ENCODE measurements at places on chromosomes 16 and 17.

- peak; percentile 75 for DNase-seq
Measured at GRCh38 chr16:57893559-57894389, 77.2 kb downstream of the CNGB1 start.

DNA sequence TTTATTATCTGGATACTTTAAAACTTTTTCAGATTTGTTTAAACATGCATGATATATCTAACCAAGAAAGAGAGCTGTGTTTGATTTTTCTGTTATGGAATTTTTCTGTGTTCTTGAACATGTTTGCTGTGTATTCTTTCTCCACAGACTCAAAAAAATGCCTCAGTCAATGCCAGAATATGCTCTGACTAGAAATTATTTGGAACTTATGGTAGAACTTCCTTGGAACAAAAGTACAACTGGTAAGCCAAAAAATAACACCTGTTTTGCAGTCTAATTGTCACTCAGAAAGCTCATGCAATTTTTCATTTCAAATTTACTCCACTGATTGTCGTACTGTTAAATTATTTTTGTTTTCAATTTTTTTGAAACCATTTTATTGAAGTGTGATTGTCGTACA, 15.3 kb upstream of the ABCC11 start:
- no peak for DNase-seq

DNA sequence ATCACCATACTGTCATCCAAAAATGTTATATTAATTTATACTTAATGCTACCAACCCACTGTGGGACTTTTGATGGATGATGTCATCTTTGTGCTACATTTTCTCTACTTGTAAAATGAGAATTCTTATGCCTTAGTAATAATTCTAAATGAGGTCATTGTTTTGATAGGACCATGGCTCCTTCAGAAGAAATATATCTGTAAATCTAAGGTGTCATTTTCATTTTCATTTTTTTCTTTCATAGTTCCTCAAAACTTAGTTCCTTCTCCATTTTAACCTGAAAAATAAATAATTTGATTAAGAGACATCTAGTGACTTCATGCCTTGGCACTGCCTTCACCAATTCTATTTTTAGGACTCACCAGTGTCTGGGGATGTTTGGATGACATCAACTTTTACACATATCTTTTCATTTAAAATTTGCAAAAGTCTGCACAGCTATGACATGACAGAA, 48.7 kb downstream of the GPRC5B start:
- peak; percentile 4 for DNase-seq

DNA sequence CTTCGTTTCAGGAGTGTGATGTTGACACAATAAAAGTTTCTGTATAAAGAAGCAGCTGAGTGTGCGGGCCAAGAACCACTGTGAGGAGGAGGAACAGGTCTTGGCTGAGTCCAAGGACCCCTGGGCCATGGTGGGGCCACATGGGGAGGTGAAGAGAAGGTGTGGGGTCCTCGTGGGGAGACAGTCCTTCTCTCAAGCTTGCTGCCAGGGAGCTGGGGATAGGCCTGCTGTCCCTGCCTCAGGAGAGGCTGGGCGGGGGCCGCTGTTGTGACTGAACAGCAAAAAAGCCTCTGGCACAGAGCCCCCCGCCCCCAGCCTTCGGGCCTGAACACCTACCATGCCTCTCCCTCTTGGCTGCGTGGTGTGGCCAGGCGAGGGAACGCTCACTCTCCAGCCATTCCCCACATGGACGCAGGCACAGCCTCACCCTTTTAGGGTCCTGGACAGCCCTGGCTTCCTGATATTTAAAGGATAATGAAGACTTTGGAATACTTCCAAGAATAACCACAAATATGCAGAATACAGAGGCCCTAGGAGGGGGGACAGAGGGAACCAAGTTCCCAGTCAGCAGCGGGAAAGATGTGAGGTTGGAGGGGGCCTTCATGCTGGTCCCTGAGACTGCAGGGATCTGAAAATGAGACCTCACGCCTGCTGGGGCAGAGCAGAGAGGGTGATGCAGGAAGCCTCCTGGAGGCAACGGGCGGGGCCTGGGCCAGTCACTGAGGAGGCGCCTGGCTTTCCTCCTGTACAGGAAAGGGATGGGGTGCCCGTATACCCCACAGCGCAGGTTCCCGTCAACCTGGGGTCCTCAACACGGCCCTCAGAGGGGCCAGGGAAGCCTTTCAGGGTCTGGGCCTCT, 100.0 kb upstream of the CREBBP start:
- no peak for DNase-seq

DNA sequence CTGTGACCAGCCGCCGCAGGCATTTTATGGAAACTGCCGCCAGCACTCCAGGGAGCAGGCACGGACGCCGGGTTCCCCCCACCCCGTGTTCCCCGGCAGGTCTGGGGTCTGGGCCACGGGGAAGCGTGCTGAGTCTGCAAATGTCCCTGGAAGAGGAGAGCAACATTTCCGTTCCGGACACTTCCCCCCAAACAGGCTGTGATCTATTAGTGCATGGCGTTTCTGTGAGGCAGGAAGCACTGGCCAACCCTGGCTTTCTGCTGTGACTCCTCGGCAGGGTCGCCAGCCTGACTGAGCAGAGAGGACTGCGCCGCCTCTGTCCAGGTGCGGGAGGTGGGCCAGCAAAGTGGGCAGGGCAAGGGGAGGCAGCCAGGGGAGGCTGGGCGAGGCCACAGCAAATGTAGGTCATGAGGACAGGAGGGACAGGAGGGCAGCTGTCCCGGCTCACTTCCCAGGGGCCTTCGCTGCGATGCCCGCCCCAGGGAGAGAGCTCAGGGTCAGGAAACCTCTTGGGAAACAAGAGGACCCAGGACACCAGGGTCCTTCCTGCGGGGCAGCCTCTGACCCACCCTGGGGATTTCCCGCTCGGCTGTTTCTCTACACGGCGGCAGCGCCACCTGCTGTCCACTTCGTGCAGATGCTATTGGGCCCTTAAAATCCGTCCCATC, 9.5 kb downstream of the FOXF1 start:
- peak; percentile 56 for DNase-seq

DNA sequence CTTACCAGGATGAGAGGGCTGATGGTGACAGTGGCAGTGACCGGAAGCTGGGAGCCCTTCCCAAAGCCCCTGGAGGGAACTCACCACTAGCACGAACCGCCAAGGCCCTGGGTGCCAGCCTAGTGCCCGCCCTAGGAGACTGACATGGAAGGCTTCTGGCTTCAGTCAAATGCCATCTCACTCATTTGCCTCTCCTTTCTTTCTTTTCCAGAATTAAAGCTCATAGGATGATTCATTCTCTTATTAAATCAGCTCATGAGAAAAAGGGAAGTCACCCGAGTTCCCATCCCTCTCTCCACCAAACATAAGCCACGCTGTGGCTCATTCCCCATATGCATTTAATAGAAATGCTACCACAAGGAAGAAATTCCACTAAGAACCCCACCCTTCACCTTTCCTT, 12.1 kb downstream of the CUEDC1 start:
- no peak for DNase-seq

DNA sequence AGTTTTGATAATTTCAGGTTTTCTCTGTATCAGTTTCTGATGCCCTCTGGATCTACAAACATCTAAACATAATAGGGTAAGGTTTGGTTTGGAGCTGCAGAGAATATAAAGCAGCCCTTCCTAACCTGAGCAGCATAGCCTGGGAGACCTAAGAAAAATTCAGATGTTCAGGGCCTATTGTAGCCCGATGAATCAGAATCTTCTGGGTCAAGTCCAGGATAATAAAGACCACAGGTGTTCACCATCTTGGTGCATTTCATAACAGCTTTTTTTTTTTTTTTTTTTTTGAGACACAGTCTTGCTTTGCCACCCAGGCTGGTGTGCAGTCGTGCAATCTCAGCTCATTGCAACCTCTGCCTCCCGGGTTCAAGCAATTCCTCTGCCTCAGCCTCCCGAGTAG, 19.7 kb upstream of the ARHGAP17 start:
- no peak for DNase-seq

GRCh38 chr16:84647828-84648594, at the start of gene KLHL36:
TSS of gene KLHL36 (plus strand) at chr16:84648511. CDS start at chr16:84650868, 2,357 bp downstream.
- DNase-seq: no peak

- no peak for DNase-seq
Measured at GRCh38 chr17:79811868-79812352, 15.0 kb upstream of the CBX8 start.

DNA sequence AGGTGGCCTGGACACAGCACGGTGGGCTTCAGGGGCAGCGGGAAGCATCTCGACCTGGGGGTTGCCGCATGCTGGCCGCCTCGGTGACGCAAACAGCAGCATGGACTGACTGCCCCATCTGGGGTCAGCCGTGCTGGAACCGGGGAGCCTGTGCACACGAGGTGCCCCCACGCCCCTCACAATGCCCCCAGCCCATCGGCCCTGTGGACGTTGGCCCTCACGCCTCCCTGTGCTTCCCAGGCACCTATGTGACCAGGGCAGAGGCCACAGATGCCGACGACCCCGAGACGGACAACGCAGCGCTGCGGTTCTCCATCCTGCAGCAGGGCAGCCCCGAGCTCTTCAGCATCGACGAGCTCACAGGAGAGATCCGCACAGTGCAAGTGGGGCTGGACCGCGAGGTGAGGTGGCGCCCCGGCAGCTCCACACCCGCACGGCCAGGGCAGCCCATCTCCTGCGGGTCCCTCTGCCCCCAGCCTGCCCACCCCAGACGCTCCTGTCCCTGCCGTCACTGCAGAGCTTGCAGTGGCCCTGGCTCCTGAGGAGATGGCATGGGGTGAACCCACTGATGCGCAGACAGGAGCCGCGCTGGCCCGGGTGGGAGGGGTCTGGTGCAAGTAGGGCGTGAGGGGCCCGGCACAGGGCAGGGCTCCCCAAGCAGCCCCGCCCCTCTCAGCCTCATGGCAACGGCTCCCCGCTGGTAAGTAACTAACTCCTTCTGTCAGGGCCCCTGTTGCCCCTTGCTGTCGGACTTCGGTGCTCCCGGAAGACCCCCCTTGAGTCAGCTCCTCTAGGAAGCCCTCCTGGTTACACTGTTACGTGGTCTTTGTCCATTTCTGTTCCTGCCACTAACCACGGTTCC, 13.6 kb downstream of the CDH15 start:
- no peak for DNase-seq

GRCh38 chr17:34723875-34724274, 144.5 kb downstream of the TMEM132E start:
- DNase-seq: no peak

DNA sequence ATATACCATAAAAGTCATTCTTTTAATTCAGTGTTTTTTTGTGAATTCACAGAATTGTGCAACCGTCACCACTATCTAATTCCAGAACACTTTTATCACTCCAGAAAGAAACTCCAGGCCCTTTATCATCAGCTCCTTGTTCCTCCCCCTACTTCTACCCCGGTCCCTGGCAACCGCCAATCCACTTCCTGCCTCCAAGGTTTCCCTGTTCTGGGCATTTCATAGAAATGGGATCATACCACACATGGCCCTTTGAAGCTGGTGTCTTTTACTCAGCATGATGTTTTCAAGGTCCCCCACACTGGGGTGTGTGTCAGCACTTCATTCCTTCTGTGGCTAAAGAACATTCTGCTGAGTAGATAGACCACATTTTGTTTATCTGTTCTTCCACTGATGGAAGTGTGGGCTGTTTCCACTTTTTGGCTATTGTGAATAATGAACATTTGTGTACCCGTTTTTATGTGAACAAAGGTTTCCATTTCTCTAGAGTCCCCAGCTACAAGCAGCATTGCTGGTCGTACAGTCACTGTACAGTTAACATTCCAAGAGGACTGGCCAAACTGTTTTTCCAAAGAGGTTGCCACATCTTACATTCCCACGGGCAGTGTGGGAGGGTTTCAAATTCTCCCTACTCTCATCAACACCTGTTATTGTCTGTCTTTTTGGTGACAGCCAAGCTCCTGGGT, 75.8 kb upstream of the ZNF469 start:
- DNase-seq: no peak

DNA sequence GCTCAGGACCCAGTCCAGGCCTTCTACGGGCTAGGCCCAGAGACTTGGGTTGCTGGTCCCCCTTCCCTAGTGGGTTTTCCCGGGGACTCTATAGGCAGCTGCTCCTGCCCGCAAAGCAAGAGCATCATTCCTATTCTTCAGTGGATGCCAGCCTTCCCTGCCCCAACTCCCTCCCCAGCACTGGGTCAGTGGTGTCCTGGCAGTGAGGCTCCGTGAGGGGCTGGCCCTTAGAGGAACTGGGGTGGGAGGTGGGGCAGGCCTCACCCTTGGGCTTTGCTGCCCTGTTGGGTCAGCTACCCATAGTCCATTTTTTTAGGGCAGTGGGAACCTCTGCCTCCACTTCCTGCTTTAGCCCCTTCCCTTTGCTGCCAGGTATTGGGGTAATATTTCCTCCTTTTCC, 7.9 kb upstream of the PLEKHG4 start:
- no peak for DNase-seq

DNA sequence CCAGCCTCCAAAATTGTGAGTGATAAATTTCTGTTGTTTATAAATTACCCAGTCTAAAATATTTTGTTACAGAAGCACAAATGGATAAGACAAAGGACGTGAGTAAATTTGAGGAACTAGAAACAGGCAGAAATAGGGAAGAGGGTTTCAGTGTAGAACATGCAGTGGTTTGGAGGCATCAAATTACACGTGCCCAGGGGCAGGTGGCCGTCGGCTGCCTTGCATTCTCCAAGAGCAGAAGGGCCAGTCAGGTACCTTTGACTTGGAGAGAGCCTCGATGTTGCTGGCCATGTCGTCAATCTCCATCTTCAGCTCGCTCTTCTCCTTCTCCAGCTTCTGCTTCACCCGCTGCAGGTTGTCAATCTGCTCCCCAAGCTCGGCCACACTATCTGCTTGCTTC, 54.3 kb downstream of the MYH13 start:
- peak; percentile 73 for DNase-seq

- peak; percentile 28 for DNase-seq
Measured at GRCh38 chr17:80034791-80035686, 633 bp downstream of the TBC1D16 start.

DNA sequence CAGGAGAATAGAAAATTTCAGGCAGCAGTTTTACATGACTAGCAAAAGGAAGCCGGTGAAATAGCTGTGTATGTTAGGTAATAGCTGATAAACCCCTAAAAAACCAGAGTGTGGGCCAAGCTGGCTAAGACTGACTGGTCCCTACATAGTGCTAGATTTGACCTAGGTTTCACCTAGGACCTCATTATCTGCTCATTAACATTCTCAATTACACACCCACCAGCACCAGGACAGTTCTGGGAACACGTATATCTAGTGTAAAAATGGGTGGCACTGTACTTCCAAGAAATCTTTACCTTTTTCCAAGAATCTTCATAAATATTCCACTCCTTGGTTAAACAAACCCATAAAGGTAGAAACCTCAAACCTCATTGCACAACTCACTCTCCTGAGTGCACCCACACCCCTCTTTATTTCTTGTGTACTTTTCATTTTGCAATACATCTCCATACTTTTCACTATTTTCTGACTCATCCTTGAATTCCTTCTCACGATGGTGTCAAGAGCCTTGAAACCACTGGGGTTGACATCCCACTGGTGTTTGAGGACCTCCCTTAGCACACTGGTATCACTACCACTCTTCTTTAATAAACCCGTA, 262.7 kb upstream of the KCNJ16 start:
- no peak for DNase-seq

- DNase-seq: no peak
Measured at GRCh38 chr16:22813948-22814710, at the start of gene HS3ST2. TSS of gene HS3ST2 (plus strand) at chr16:22814162. CDS start at chr16:22814611, 449 bp downstream.

GRCh38 chr17:15998031-15998562, 1.4 kb downstream of the ZSWIM7 start:
- DNase-seq: no peak

Data from KBM-7 (cell line).